ENCODE measurements at places on chromosomes 5 and 9.

- no peak for DNase-seq
These were observed 7.8 kb upstream of the GPX8 start for GRCh38 chr5:55151923-55152842.

DNA sequence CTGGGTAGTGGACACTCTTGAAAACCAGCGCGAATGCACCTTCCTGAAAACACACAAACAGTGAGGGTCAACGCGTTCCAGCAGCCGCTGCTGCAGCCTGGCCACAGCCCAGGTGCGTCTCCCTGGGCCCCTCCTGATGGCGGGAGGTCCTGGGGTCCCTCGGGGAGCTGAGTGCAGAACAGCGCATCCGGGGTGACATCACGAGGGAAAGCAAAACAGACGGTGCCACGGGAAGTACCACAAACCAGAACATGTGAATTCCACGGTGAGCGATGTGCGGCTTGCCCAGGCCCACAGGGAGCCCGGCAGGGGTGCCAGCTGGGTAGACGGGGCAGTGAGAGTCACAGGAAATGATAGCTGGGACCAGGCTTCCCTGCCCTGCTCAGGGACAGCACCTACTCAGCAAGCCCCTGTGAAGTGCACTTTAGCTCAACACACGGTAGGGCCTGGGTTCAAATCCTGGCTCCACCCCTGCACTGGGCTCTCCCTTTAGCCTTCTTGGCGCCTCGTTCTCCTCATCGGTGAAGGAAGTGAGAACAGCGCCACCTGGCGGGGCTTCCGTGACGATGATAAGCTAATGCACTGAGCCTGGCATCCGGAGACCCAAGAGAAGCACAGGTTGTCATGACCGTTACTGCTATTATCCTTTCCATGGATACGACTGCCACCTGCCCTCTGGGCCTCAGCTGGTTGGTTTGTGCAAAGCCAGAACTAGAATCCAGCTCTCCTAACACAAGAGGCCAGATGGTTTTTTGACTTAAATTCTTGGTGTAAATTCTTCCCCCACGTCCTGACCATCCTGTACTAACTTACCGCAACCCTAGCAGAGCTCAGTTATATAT, 24.6 kb downstream of the GFPT2 start:
- DNase-seq, result peak; percentile 78

DNA sequence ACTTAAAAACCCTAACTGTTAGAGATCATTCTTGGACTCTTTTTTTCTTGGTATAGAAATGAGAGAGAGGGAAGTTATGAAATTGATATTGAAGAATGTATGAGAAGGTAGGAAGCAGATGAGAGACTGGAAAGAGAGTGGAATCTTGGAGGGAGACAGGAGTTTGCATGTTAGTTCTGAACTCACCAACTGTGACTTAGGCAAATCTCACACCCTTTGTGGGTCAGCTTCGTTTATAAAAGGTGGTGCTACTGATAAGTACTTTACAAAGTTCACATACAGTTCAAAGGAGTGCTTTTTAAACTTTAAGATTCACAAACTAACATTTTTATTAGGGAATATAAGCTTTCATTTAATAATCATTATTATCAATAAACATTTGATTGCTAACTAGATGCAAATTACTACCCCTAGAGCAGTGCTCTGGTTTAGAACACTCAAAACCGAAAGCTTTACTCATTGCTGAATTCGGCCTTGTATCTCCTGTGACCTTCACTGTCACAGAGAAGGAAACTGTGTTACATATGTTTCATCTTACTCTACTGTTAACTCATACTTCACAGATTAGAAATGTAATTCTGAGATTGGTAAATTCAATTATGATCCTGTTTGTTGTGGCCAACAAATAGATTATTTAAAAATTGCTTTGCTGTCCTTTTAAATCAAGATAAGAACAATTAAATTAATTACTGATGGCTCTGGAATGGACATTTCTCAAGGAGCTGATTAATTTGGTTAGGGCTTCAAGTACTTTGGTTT, 143.2 kb downstream of the RMI1 start:
- DNase-seq, result no peak

- DNase-seq, result no peak
These were observed 217.9 kb upstream of the KLF4 start for GRCh38 chr9:107707428-107707837.

- DNase-seq, result no peak
These were observed 5.8 kb upstream of the ENTPD8 start for GRCh38 chr9:137446851-137447471.

DNA sequence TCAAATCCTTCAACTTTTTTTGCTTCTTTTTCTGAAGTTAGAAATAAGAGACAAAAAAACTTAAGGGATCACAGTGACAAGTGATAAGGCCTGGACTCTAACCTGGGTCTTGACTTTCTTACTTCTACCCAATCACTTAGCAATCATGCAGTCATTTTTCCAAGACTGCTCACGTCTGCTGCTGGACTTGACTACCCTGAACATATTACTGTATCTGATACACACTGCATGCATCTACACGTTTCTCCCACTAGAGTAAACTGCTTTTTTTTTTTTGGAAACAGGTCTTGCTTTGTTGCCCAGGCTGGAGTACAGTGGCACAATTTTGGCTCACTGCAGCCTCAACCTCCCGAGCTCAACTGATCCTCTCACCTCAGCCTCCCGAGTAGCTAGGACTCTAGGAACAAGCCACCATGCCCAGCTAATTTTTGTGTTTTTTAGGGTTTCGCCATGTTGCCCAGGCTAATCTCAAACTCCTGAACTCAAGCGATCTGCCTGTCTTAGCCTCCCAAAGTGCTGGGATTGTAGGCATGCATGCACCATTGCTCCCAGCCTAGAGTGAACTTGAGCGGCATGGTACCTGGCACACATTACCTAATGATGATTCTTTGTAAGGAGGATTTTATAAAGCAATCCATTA, 7.4 kb downstream of the PLIN2 start:
- no peak for DNase-seq

- no peak for DNase-seq
These were observed 241.5 kb downstream of the NR3C1 start for GRCh38 chr5:143161885-143162540.

- no peak for DNase-seq
These were observed 54.1 kb upstream of the TMEM161B start for GRCh38 chr5:88322785-88323184.

- no peak for DNase-seq
These were observed 380.8 kb downstream of the EBF1 start for GRCh38 chr5:158718738-158719505.

DNA sequence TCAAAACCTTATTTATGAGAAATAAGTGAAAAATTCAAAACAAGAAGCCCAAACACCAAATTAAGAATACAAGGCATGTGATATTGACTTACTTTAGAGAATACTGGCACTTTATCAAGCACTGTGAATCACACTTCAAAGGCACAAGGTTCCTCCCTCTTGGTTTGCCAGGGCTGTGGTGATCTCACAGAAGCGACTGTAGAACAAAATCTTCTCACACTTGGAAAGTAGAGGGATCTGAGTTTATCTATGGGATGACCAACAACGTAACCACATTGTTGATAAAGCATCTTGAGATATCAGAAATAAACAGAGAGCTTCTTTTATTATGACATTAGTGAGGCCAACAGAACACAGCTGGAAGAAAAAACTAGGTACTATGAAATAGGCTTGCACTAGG, 295.9 kb downstream of the NFIB start:
- no peak for DNase-seq

DNA sequence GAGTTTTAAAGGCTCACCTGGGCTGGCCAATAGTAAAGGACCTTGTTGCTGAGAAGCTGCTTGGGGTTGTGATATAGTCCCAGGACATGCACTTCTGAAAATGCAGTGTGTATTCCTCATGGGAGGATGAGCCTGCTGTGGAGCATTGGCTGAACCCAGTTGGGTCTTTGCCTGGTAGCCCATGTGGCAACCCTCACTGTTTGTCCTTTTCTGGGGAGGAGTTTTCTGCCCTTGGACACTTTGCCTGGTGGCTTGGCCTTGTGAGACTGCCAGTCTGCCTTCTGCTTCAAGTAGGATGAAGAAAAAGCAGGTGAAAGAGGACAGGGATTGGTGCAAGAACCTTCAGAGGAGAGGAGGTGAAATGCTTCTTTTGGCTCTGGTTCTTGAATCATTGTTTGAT, 4.0 kb downstream of the TENT4A start:
- DNase-seq, result no peak

DNA sequence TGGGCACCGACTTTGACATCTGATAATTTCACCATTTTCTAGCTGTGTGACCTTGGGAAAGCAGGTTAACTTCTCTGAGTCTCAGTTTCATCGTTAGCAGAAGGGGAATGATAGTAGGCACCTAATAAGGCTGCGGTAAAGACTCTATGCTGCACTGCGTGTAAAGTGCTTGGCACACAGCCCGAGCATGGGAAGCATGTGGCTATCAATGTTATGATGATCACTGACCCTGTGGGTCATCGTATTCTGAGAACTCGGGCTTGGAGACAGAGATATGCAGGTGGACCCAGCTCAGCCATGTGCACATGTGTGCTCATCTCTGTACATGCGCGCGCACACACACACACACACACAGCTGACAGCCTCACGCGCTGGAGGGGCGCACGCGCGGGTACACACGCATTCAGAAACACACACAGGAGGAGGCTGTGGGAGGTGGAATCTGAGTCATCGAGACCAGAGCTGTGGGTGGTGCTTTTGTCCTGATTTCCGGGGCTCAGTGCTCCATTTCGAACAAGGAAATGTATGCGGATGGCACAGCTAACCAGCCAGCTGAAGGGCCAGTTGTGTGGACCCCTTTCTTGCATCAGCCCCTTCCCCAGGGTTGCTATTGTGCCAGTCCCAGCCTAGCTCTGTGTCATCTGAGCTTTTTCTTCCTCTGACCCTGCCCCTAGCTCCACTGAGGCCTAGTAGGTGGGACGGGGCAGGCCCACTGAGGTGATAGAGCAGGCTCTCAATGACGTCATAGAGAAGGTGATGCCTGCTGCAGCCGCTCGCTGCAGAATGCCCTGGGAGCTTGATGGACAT, 11.1 kb upstream of the ARAP3 start:
- peak; percentile 81 for DNase-seq

DNA sequence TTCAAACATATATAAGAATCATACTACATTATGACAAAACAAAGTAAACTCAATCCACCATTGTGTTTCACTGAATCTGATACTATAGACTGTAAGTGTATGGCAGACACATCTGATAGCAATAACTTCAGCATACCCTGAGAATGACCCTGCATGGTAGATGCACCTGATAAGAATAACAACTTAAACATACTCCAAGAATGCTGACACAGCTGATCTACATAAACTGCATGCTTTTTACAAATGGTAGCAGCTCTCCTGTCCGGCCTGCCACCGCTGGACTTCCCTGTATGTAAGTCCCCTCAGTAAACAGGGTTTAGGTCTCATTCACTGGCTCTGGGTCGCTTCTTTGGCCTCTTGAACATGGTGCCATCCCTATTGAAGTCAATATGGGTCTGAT, 100.4 kb downstream of the ANKH start:
- DNase-seq, result no peak

DNA sequence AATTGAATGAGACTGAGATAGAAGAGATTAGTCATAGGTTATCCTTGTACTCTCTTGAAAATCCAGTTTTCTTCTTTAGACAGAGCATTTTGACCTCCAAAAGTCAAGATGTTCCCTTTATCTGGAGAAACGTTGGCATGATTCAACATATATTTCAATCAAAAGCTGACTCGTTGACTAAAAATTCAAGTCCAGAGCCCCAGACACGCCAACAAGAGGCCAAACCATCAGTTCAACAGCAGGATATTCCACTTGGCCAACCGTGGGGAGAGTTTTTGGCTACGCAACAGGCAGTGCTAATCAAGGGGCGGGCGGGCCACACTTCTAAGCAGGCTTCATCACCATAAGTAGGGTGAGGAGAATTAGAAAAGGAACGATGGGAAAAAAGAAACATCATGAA, 119.1 kb downstream of the SLIT3 start:
- no peak for DNase-seq

- DNase-seq, result no peak
These were observed 83.1 kb downstream of the HINT1 start for GRCh38 chr5:131081913-131082488.

DNA sequence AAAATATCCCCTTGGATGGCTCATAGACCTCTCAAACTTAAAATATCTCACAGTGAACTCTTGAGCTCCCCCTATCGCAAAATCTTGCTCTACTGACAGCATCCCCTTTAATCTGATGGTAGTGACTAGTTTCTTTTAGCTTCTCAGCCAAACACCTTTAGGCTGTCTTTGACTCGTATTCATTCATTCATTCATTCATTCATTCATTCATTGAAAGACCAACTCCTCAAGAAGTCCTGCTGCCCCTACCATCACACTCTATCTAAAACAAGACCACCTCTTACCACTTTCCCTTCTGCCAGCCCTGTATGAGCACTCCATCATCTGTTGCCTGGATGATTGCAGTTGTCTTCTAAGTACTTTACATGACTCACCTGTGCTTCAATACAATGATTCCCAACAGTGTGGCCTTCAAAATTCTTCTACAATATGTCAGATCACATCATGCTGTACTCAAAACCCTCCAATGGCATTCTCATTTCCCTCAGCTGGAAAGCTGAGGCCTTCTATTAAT, 46.8 kb downstream of the ITGA2 start:
- no peak for DNase-seq
